ENCODE measurements at places on chromosomes 6 and 20.

DNA sequence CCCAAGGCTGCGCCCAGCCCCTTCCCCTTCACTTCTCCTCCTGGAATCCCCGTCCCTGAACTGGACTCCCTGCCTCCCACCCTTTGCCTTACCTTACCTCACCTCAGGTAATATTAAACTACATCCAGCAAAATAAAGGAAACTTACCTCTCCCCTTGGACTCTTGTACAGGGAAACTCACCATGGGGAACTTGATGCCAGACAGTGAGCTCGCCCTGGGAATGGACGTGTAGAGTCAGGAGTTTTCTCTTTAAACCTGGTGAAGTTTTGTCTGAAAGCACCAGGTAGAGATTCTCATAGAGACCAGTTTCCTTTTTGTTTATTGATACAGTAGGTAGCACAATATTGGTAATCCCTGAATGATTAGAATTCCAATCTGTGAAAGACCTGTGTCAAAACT is 544 bp upstream of the HLA-C start:
- DNase-seq = peak; percentile 31

DNA sequence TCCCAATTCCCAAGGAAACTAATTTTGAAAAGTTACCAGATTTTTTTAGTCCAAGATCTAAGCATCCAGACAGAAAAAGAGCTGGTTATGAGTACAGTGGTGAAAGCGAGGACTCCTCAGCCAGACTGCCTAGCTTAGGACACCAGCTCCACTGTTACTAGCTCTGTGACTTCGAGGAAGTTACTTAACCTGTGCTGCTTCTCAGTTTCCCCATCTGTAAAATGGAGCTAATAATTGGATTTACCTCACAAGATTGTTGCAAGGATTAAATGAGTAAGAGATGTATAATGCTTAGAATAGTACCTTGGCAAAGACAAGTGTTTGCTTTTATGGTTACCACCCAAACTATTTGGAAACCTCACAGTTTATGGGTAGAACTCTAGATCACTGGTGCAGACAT is 1.1 kb downstream of the NT5DC1 start:
- DNase-seq = no peak

DNA sequence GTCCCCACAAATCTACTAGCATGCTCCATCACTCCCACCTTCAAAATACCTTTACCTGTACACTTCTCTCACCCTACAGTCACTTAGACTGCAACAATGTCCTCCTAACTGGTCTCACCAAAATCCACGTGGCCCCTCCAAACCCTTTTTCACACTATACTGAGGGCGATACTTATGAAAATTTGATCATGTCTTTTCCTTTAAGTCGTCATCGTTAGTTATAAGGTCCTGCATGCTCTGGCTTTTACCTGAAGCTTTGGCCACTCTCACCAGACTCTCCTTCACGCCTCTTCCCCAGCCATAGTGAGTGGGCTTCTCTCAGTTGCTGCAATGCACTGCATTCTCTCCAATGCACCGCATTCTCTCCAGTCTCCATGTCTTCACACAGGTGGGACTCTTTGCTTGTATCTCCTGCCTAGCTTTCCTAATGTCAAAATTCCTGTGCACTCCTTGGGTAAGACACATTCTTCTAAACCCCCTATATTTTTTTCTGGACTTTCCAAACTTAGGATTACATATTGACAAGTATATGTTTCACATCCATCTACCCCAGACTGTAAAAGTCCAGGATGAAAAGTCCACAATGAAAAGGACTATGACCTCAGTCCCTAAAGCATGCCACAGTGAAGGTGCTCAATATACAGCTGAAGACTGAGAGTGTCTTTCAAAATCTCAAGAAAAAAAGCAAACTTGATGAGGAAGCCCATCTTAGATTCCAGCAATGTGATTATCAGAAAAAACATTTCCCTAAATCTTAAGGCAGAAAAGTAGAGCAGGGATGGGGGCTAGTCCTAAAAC is 24.7 kb downstream of the PTPRK start:
- no peak for DNase-seq

GRCh38 chr20:59772931-59773913 is 160.2 kb downstream of the SYCP2 start:
- no peak for DNase-seq

DNA sequence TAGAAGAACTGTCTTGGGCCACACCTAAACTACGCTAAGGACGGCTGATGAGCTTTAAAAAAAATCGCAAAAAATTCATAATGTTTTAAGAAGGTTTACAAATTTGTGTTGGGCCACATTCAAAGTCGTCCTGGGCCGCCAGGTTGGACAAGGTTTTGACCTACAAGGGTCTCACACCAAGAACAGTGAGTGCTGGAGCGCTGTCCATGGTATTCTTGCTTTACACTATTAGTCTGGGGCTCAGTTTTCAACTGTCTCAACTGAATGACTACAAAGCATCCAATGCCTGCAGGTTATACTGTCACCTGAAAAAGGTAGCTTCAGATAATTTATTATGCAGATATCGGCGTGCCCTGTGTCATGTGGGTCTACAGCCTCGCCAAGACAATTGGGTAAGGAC is 3.7 kb upstream of the FAXC start:
- DNase-seq = no peak

- DNase-seq = no peak
These were observed 315.9 kb downstream of the TFAP2A start for GRCh38 chr6:10098756-10099528.

- DNase-seq = peak; percentile 27
These were observed 38.9 kb upstream of the TNFAIP3 start for GRCh38 chr6:137827977-137828810.

DNA sequence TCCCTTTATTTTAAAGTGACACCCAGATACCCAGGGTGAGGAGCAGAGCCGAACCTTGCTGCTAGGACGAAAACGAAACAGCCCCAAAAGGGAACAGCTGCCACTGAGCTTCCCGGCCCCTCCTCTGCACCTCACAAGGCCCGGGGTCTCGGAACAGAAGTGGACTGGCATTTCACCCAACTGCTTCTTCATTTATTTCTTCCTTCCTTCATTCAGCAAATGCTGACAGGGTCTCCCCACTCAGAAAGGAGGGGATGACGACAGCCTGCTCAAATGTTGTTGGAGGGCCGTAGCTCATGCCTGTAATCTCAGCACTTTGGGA is 220.3 kb downstream of the PREX1 start:
- no peak for DNase-seq

GRCh38 chr20:58645412-58645968 is 5.6 kb upstream of the STX16 start:
- DNase-seq = no peak

GRCh38 chr6:52157301-52157941 is 28.8 kb upstream of the IL17A start:
- DNase-seq = no peak

DNA sequence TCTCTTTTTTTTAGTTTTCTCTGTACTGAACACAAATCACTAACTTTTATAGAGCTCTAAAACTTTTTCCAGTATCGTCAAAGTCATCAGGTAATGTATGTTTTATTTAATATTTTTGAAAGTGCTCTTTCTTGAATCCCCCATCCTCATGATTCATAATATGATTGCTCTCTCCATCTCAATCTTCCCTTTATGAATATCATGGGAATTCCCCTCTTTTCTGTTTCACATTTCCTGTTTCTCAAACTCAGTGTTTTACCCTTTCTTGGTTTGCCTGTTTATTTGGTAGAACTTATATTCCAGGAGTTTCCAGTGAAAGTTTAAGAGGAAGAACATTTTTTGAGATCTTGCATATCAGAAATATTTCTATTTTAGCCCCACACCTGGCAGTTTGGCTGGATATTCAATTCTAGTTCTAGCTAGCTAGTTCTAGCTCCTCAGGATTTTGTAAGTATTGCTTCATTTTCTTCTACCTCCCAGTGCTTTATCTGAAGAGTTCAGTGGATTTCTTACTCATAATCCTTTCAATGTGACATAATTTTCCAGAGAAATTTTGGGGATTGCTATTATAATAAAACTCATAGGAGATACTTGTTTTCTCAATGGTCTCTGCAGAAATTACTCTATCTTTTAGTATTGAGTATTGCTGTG is 6.1 kb upstream of the C6orf58 start:
- no peak for DNase-seq

DNA sequence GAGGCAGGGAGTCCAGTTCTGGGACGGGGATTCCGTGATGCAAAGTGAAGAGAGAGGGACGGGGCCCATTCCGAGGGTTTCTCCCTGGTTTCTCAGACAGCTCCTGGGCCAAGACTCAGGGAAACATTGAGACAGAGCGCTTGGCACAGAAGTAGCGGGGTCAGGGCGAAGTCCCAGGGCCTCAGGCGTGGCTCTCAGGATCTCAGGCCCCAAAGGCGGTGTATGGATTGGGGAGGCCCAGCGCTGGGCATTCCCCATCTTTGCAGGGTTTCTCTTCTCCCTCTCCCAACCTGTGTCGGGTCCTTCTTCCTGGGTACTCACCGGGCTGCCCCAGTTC is 35.9 kb upstream of the HLA-G start:
- DNase-seq = no peak

DNA sequence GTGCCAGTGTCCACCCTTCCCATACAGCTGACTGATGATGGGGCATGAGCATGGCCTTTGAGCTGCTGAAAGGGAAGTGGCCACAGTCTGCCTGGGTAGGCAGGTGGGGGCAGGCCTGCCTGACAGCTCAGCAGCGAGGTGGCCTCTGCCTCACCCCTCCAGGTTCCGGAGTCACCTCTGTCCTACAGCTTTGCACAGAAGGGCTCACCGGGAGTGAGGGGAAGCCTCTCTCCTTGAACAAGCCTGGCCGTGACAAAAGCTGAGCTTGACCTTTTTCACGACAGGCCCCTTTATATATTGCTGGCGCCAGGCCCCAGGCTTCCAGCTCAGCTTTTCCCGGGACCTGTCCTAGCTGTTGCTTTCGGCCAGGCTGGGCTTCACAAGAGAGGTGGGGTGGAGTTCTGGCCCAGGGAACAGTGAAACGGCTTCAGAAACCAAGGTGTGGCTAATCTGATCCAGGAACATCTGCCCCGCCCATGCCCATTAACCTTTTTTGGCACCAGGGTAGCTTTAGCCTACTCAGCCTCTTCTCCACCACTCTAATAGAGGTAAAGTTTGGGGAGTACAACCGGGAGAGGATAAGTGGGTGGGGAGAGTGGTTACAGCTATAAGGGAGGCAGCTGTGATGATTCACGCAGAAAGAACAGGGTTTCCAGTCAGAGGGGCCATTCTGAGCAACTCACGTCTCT is 42.9 kb downstream of the C6orf132 start:
- DNase-seq = no peak

- no peak for DNase-seq
These were observed 12.6 kb downstream of the TINAG start for GRCh38 chr6:54320871-54321270.

- no peak for DNase-seq
These were observed 106.9 kb downstream of the TRDN start for GRCh38 chr6:123529843-123530242.

DNA sequence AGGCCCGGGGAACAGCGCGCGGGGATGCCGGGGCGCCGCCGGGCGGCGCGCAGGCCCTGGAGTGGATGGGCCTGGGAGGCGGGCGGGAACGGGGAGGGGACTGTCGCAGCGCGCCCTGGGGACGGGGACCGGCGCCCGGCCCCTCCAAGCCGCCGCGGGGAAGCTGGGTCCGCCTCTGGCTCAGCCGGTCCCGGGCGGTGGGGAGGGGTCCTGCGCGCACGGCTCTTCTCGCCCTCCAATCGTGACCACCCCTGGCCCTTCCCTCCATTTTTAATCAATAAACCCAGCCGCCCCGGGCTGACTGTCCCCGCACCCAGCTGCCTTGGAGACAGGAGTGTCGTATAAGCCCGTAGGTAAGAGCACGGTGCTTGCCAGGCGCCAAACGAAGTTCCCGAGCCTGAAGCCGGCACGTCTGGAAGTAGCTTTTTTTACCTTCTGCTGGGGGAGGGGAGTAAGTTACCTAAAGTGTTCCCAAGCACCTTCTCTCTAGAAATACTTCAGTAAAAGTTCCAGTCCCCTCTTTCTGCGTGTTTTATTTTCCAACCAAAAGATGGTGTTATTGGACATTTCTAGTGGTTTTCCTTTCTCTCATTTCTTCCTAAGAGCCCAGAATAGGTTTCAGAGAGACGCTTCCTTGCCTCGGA is 780 bp upstream of the TAF4 start:
- peak; percentile 42 for DNase-seq

DNA sequence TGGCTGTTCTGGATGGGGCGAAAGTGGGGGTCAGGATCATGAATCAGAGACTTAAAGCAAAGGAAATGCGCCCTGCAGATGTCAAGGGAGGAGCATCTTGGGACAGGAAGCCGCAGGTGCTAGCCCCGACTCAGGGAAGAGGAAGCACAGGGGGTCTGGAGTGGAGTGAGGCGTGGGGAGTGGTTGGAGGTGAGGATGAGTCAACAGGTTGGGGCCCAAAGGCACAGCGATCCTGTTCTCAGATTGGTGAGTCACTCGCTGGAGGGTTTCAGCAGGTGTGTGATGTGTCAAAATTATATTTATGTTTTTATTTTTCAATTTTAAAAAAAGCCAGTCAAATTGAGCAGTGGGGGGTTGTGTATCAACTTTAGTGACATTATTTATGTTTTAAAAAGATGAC is 19.0 kb downstream of the PACSIN1 start:
- peak; percentile 50 for DNase-seq

- no peak for DNase-seq
These were observed 17.8 kb upstream of the HLA-DRB1 start for GRCh38 chr6:32607263-32607987.

DNA sequence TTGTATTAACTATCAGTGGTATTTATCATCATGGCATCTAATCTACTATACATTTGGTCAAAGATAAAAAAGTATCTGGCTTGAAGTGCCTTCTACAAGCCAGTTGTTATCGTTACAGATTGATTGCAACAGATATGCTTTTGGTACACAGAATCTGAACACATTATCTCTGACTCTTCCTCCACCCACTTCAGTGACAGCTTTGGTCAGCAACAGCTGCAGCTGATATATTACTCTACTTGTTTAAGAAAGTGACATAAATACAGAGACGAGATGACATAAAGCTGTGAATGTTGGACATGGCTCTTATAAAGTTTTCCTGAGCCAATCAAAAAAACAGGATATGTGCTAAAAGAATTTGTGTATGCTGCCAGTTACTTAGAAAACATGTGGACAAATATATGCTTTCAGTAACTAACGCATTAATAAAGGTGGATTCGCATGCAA is 77.6 kb downstream of the HIVEP2 start:
- DNase-seq = no peak

GRCh38 chr20:3238616-3239025 is 369 bp downstream of the SLC4A11 start:
- peak; percentile 40 for DNase-seq

- DNase-seq = no peak
These were observed 158.1 kb downstream of the CDH26 start for GRCh38 chr20:60116128-60116909.

Data from CD4-positive, alpha-beta T cell treated with Interleukin-1 beta for 1 hour (primary cell).